Thymus (tissue), 14 donors: ENCODE measurements at places on chromosomes 16 and 17. TPM values are rescaled to one million over a fixed set of nuclear protein-coding genes. Genes with fewer than 3 reads are reported as not detected.

- no peak for DNase-seq
Measured at GRCh38 chr17:9968008-9968407, 62.9 kb upstream of the RCVRN start.

The FAM20A gene
- 3.7 TPM for total RNA-seq

The KREMEN2 gene
- 18.2 TPM for total RNA-seq

DNA sequence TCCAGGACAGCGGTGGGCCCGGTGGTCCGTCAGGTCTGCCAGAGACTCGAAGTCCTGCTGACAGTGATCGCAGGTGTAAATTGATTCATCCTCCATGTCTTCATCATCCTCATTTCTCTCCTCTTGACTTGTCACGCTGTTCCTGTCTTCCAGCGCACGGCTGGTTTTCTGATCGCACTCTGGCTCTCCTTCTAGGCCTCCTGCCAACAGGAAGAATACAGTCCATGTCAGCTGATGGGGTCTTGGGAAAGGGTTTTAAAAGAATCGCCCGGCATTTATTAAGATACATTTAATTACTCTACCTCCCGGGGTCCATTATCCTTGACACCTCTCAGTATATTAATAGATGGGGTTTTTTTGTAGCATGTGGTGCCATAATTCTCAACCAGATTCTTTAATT lies 125.1 kb downstream of the ZNF423 start:
- DNase-seq = no peak

The RSKR gene
- 2.6 TPM for total RNA-seq

DNA sequence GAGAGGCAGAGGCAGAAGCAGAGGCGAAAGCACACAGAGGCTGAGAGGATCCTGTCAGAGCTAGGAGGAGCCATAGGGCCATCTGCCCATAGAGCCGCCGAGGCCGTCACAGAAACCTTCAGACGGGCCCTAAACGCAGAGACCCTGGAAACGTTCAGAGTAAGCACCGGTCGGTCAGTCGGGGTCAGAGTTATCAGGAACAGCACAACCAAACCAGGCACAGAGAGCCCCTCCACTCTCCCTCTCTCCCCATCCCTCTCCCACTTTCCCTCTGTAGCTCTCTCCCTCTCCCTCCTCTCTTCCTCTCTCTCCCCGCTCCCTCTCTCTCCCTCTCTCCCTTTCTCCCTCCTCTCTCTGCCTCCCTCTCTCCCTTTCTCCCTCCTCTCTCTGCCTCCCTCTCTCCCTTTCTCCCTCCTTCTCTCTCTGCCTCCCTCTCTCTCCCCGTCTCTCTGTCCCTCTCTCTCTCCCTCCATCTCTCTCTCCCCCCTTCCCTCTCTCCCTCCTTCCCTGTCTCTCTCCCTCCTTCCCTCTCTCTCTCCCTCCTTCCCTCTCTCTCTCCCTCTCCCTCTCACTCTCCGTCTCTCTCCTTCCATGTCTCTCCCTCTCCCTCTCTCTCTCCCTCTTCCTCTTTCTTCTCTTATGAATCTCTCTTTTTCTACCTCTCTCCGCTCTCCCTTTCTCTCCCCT lies 138.9 kb downstream of the C16orf95 start:
- DNase-seq = no peak

DNA sequence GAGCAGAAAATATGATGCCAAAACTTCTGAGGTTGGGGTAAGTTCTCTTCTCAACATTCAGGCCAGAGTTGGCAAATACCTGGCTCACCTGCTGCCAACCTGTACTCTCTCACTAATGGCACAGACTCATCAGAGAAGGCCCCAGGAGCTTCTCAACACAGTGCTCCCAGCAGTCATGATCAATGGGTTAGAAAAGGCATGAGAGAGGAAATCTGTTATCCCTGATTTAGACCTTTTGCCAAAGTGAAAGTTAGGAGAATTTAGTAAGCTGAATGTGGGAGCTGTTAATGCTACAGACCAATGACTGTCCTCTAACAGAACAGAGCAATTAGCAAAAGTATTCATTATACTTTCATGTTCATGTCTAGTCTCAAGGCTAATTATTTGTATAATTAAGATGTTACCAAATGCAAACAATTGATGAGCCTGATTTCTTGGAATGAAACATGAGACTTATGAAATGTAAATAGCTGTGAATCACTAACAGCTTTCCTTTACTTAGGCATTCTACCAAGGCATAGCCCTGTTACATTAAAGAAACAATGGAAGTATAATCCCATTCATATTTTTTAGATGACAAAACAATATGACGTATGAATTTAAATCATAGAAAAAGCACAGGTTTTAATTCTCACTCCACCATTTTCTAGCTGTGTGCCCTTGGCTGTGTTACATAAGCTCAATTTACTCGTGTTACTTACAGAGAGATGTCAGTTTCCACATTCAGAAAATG lies 68.7 kb upstream of the MARCHF10 start:
- DNase-seq = no peak

GRCh38 chr16:17233318-17234002 lies 237.3 kb downstream of the XYLT1 start:
- DNase-seq = no peak
